ENCODE measurements at places on chromosomes 2 and 18.
A peak's percentile ranks its signal among the peaks of the same experiment; 100 is the strongest.

DNA sequence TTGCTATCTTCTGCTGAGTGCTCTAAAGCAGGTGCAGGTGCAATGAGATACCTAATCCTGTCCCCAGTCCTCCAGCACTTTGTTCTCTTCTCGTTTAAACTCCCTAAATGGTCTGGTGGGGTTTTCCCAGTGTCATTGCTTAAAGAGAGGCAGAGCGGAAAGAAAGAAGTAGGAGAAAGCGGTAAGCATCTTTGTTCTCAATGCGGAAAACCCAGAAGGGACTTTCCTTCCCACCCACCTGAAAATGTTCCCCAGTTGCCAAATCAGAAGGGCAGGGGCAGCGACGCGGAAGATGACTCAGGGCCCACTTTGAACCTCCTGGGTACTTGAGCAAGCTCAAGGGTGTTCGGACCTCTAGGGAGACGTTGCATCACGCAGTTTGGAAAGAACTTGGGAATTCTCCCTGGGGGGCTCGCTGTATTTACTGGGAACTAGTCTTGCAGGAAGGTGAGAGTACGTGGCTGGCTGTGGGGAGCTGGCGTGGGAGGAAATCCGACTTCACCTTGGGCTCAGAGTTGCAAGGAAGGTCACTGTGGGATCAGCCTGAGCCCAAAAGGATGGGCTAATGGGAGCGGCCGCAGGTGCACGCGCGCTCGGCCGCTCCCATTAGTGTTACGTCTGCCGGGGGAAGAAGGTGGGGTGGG, 589 bp upstream of the SGPP2 start:
- no peak for DNase-seq

DNA sequence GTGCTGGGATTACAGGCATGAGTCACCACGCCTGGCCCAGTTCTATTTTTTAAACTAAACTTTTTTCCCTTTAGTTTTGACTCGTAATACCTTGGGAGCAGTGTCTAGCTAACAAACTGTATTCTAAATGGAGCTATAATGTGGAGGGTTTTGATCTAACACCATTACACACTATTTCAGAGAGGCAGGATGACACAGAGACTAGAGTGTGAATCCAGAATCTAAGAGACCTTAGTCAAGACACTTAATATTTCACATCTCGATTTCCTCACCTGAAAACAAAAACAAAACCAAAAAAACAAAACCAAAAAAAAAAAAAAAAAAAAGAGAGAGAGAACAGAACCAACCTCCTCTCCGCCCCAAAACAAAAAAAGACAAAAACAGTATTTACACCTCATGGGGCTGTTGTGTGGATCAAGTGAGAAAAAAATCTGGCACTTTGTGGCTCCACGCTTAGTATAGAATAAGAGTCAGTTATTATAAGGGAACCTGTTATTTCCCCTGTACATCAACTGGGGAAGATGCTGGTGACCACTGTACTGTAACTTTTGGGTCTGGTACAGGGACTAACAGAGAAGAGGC, 31.3 kb downstream of the DARS1 start:
- DNase-seq: no peak

DNA sequence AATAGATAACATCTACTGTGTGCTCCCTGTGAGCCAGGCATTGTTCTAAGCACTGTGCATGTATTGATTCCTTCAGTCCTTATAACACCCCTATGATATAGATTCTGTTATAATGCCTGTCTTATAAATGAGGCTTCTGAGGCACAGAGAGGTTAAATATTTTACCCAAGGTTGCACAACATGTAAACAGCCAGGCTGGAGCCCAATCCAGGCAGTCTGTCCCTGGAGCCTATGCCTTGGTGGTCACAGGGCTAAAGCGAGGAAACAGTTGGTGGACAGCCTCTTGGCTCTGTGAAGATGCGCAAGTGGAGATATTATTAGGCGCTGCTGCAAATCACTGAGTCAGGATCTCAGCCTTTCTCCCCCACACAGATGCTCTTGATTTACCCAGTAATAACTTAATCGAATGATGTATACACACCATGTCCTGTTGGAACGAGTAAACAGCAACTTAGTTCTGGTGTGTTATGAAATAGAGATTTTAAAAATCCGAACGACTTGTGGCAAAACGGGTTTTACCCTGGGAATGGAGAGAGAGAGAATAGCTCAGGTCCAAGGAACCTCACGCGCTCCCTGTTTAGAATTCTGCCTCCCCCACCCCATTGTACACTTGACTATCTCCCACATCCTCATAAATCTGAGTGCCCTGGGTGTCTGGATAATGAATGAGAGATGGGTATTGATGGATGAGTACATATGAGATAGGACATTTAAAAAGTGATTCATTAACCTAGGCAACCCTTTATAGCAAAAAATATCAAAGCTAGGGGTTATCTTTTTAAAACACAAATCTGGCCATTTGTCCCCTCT, 231.9 kb downstream of the BCL2 start:
- no peak for DNase-seq

DNA sequence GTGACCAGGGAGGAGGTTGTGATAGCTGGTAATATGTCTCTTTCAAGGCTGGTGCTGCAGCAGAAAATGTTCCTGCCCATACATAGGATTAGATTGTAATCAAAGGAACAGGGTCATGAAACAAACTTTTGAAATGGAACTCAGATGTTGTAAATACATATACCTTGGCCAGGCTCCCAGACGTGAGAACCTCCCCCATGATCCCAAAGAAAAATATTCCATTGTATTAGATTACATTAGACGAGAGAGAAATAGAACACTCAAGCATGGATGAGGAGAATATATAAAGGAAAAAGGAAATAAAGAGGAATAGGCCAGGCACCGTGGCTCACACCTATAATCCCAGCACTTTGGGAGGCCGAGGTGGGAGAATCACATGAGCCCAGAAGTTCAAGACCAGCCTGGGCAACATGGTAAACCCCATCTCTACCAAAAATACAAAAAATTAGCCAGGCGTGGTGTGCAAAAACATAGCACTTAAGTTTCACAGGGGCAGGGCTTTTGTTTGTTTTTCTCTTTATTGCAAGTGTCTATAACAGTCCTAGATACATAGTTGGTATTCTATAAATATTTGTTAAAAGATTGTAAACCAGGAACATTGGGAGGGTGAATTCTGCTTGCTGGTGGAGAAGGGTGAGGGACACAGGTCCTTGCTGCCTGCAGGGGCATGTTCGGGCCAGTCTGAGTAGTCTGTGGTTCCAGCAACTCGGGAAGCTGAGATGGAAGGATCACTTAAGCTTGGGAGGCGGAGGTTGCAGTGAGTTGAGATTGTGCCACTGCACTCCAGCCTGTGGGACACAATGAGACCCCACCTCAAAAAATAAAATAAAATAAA, 52.8 kb downstream of the RPL37A start:
- DNase-seq: no peak

GRCh38 chr2:50490991-50491390, 540.9 kb downstream of the NRXN1 start:
- DNase-seq: no peak

DNA sequence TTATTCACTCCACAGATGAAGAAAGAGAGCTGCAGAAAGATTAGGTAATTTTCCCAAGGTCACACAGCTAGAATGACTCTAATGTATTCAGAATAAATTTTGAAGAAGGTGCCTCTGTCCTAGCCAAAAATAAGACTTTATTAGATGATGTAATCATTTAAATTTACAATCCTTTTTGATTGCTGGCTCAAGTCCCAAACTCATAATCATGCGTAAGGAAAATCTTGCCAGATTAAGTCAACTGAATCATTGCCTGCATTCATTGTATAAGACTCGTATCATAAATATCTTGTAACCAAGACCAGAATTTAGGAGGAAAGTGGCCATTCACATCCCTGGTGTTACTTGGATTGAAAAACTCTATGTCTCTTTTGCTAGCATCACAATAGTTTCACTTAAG, 53.1 kb upstream of the STK39 start:
- no peak for DNase-seq

GRCh38 chr2:218432676-218433365, 13.9 kb downstream of the VIL1 start:
- DNase-seq: no peak

DNA sequence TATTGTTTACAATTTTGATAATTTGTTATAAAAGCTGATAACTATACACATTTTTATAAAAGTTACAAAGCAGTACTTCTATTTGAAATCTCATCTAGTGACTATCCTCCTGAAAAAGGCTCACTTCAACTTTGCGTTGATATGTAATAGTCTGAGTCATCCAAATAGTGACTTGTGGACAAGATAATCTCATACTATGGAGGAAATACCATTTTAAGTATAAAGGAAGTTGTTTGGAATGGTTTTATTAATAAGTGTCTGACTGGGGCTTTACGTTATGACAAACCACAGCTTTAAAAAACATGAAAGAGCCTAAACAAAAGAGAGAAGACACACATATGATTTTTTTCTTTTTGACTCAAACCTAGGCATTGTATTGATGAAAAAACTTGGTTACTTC, 272.3 kb upstream of the COL3A1 start:
- no peak for DNase-seq

- no peak for DNase-seq
Observed at GRCh38 chr2:241617431-241618154, 19.4 kb downstream of the THAP4 start.

- no peak for DNase-seq
Observed at GRCh38 chr2:60433018-60433596, 120.3 kb downstream of the BCL11A start.

DNA sequence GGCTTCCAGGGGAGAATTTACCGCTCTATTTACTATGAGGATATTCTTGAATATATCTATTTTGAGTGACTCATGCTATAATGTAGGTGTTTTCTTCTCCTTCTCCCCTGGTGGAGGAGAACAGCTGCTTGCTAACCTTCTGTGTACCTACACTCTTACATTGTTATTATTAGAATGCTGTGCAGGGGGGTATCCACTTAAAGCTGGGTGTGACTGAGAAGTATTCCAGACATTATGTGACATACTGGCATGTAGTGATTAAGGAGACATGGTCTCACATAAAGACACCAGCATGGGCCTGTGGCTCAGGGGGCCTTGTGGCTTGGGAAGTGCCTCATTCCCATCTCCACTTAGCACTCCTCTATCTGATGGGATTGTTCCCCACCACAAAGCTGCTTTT, 287.9 kb downstream of the PTPRM start:
- no peak for DNase-seq

- DNase-seq: no peak
Observed at GRCh38 chr2:33577668-33578067, 21.4 kb downstream of the FAM98A start.

- no peak for DNase-seq
Observed at GRCh38 chr18:35473562-35473961, 24.2 kb downstream of the INO80C start.

GRCh38 chr2:204892506-204893255, 347.4 kb downstream of the PARD3B start:
- DNase-seq: peak; percentile 64

DNA sequence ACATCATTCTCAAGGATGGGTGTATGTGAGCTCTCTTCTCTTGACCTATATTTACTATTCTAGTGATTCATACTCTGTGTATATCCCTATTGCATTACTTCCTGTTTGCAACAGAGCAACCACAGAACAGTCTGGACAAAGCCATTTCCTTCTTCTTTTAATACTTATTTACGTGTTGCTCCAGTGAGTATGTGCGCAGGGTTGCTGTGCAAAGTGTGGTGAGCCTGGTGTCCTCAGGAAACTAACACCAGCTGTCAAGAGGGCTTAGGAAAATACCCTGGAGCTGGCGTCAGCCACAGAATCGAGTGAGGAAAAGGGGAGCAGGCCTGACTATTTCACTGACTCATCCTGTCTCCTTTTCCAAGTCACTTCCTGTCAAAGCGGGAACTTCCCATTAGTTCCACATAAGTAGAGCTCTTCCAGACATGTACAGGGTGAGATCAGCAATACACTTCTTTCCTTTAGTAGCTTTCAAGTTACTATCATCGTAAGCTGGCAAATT, 214.1 kb upstream of the COPS8 start:
- DNase-seq: peak; percentile 82

DNA sequence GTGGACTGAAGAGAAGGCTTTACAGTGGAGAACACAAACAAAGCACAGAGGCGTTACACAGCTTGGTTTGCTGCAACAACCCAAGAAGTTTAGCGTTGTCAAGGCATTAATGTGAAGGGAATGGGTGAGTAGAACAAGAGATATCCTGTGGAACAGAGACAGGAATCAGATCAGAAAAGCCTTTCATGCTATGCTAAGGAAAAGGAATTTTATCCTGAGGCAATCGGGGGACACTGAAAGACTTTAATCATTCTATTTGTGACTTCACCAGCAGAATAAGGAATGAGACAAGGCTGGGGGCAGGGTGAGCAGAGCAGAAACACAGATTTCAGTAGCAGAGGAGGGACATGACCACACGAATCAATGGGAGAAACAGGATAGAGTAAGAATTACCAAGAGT, 600.7 kb downstream of the IRS1 start:
- DNase-seq: no peak

DNA sequence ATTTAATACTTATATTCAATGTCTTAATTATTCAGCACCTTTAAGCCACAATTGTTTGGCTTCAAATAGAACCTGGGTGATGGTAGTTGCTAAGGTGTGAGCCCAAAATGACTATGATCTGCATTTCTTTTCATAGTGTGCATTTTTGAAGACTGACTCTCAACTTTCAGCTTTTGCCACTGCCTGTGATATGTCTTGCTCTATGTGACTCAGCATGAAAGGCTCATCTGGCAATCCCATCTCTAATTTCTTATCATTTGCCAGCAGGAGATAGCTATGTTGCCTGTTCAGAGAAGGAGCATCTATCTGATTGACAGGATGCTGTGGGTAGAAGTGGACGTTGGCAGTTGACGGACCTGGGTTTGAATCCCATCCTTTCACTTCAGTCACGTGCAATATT, 34.5 kb upstream of the CCDC93 start:
- no peak for DNase-seq

DNA sequence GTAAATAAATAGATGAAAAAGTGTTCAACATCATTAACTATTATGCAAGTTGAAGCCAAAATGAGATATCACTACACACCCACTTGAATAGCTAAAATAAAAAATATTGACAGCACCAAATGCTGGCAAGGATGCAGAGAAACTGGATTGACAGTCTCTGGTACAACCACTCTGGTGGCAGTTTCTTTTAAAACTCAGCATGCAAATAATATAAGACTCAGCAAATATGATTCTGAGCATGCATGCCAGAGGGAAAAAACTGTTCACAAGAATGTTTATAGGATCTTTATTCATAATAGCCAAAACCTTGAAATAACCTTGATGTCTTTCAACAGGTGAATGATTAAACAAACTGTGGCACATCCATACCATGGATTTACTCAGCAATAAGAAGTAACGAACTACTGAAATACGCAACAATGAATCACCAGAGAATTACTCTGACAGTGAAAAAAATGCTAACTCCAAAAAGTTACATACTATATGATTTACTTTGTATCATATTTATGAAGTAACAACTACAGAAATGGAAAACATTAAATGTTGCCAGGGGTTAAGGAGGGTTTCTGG, 131.8 kb downstream of the PIGN start:
- DNase-seq: no peak

Data from stromal cell of bone marrow (primary cell).